Dermis microvascular lymphatic vessel endothelial cell (primary cell): ENCODE measurements at places on chromosomes 16 and 17.

GRCh38 chr17:67865438-67865837 lies 40.1 kb downstream of the BPTF start:
- DNase-seq = no peak

- no peak for DNase-seq
Observed at GRCh38 chr16:8126313-8126712, 464.0 kb downstream of the TMEM114 start.

GRCh38 chr16:68473358-68474070 lies 25.2 kb upstream of the SMPD3 start:
- no peak for DNase-seq

GRCh38 chr17:66466106-66466820 lies 163.8 kb downstream of the PRKCA start:
- DNase-seq = no peak

DNA sequence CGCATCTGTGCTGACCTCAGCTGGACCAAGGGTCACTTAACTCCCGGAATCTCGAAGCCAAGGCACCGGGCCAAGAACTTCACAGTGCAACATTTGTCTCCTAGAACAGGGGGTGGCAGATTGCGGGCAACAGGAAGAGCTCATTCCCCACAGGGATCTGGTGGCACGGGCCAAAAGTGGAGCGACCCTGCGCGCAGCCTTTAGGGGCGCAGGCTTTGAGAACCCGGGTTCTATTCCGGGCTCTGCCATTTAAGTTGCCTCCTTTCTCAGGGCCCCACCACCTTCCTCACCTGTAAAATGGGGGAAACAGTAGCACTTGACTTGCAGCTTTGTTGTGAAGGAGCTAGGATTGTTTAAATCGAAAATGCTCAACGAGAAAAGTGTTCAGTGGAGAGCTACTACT lies 651 bp downstream of the SHMT1 start:
- DNase-seq = peak; percentile 17

GRCh38 chr16:50313596-50314478 lies 47.5 kb downstream of the ADCY7 start:
- DNase-seq = peak; percentile 80

GRCh38 chr16:23496821-23497542 lies 13.3 kb downstream of the GGA2 start:
- peak; percentile 66 for DNase-seq

GRCh38 chr16:79336437-79337229 lies 263.9 kb downstream of the MAF start:
- DNase-seq = no peak

GRCh38 chr16:47470810-47471209 lies 9.7 kb downstream of the PHKB start:
- no peak for DNase-seq

- DNase-seq = no peak
Observed at GRCh38 chr17:33803199-33803685, 451.8 kb upstream of the CCL2 start.

GRCh38 chr17:80025796-80026195 lies 9.9 kb downstream of the TBC1D16 start:
- DNase-seq = no peak

DNA sequence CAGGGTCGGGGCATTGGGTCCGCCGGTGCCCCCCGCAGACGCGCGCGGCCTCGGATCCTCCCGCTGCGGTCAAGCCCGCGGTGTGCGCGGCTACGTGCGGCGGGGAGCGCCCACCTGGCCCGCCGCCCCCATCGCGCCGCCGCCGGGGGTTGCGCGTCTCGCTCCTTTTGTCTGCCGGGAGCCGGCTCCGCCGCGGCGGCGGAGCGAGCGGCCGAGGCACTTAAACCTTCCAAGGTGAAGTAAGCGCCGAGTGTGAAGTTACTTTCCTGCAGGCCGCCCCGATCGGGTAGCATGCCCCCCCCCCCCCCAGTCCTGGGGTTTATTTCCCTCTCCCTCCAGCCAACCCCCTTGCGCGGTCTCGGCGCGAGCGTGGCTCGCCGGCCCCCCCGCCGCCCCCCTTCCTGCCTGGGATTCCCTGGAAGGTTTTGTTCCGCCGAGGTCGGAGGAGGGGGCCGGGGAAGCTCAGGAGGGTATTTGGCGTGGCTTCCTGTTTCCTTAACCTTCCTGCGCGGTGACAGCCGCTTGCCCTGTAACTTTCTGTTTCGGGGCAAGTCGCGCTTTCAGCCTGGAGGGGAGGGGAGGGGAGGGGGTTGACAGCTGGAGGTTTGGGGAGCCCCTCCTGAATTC lies 56.6 kb upstream of the GSE1 start:
- DNase-seq = no peak

DNA sequence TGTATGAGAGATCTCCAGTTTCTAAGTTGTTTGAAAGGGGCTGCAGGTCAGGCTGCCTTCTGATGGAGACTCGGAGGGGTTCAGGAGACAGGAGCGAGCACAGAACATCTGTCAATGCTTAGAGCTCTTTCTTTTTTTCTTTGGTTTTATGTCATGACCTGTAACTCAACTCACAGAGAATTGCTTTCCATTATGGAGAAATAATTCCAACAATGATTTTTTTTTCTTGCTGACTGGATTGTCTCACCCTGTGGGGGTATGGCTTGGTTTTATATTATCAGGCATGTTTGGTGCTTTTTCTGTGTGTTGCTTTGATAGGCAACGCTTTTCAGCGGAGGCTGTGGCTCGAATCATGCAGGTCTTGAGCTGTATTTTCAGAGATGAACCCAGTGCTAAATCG lies 10.7 kb upstream of the KCNJ2 start:
- peak; percentile 43 for DNase-seq

GRCh38 chr16:75861311-75862097 lies 135.2 kb upstream of the CPHXL start:
- DNase-seq = no peak

DNA sequence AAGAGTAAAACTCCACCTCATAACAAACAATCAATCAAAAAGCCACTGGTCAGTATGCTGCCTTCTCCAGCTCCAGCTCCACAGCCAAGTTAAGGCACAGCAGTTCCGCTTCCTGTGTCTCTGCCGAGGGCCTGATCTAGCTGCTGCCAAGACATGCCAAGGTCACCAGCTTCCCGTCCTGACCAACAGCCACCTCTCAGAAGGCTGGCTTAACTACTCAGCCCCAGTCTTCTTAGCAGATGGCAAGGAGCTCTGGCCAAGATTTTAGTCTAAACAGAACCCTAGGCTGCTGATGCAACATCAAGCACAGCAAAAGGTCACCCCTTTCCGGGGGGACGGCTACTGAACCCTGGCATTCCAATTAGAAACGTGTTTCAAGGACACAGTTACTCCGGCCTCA lies 17.7 kb upstream of the MNT start:
- no peak for DNase-seq

- DNase-seq = no peak
Observed at GRCh38 chr16:81606039-81606438, 161.4 kb downstream of the CMIP start.

GRCh38 chr17:17750881-17751280 lies 69.6 kb downstream of the RAI1 start:
- peak; percentile 29 for DNase-seq

- no peak for DNase-seq
Observed at GRCh38 chr16:85553436-85554113, 59.5 kb upstream of the GSE1 start.

GRCh38 chr16:13968835-13969234 lies 48.9 kb downstream of the ERCC4 start:
- DNase-seq = no peak

DNA sequence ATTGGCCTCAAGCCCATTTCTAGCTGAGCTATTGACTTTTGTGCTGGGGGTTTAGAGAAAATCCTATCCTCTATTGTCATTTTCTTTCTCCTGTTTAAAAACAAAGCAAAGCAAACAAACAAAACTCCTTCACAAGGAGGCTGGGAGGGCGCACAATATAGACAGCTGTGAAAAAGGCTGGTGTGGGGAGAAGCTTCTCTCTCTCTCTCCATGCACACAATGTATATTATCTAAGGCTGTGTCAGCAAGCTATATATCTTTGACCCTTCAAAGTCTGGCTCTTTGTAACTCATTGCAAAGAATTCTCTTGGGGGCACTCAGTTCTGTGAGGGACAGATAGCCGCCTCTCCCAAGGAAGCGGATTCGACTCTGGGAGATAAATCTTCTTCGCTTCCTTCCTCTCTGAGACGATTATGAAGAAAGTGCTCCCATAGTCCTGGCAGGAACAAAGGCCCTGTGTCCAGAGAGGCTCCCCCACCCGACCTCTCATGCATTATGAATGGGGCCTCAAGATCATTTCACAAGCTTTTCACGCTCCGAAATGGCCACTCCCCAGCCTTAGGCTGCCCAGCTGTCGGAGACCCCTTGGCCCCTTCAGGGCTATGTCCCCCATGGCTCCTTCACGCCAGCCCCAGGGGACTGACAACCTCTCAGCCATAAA lies 33.2 kb upstream of the MEAK7 start:
- DNase-seq = no peak

DNA sequence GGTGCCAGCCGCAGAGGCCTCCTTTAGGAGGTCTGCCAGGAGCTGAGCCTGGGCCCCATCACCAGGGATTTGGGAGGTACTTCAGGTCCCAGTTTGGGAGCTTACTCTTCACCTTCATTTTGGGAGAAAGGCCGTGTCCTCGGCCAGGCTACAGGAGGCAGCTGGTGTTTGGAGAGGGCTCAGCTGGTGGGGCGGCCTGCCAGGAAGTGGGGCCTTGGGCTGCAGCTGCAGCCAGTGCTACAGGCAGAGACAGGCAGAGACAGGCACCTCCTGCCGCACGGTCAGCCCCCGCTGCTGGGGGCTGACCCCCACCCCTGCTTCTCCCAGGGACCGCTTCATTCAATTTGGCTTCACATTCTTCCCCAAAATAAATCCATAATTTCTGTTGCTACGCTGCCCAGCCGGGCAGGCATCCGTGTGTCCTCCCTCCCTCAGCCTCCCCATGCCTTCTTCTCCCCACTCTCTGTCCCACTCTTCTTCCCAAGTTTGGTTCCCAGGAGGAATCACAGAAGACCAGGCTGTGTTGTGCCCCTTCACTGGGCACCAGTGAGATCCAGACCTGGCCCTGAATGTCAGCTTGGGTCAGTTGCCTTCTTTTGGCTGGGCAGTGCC lies 6.1 kb downstream of the TMEM235 start:
- DNase-seq = no peak

DNA sequence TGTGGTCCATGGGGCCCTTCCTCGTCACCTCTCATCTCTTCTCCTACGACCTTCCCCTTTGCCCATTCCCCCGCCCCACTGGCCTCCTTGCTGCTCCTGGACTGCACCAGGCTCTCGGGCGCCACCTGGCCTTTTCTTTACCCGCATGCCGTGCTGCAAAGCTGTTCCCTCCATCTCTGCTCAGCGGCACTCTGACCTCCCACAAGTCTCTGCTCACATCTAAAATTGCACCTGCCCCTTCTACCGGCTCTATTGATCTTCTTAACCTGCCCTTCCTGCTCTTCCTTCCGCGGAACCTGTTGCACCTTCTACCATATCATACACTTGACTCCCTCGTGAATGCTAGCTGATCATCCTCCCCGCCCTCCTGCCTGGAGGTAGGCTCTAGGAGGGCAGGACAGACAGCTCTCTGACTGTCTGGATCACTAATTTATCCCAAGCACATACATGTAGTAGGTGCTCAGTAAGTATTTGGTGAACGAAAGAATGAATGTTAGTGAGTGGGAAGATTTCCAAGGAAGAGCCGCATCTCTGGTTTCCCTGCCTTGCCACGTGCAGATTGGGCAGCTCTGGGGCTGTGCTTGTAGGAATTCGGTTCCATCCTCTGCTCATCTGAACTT lies 17.3 kb downstream of the DNAH17 start:
- DNase-seq = no peak

- DNase-seq = peak; percentile 72
Observed at GRCh38 chr16:82031116-82032084, 3.7 kb upstream of the HSD17B2 start.

DNA sequence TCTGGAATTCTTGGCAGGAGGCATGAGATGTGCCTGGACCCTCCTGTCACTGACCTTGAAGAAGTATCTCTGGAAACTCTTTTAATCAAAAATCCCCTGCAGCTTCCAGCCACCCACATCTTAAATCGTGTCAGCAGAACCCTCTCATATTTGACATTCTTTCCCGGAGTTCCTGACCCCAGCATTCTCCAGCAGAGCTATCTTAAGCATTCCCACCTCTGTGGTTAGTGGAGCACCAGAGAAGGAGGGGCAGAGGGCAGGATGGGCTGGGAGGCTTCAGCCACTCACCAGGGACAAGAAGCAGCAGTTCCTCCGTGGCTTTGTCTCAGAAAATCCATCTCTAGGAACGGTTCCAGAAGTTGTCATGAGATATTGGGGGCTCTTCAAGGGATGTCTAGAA lies 149.9 kb downstream of the RGS9 start:
- DNase-seq = peak; percentile 18

DNA sequence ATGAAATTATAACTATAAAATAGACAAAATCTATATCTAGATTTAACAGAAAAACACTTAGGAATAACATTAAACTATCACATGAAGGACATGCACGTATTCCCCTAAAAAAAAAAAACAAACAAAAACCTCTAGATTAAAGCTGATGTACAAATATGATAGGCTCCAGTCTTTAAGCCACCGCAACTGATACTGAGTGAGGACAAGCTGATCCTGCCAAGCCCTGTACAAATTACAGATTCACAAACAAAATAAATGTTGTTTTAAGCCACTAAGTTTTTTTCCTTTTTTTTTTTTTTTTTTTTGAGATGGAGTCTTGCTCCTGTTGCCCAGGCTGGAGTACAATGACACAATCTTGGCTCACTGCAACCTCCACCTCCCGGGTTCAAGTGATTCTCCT lies 35.3 kb downstream of the SMURF2 start:
- DNase-seq = no peak

DNA sequence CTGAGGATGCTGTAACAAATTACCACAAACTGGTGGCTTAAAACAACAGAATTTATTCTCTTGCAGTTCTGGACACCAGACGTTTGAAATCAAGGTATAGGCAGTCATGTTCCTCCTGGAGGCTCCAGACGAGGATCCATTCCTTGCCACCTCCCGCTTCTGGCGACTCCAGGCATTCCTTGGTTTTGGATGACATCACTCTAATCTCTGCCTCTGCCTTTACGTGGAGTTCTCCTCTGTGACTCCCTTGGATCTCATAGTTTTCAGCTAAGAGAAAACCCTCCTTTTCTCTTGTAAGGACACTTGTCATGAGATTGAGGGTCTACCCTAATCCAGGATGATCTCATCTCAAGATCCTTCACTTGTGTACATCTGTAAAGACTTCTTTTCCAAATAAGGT lies 31.4 kb upstream of the HS3ST3B1 start:
- DNase-seq = no peak

- peak; percentile 61 for DNase-seq
Observed at GRCh38 chr17:58710948-58711552, 18.6 kb downstream of the RAD51C start.

DNA sequence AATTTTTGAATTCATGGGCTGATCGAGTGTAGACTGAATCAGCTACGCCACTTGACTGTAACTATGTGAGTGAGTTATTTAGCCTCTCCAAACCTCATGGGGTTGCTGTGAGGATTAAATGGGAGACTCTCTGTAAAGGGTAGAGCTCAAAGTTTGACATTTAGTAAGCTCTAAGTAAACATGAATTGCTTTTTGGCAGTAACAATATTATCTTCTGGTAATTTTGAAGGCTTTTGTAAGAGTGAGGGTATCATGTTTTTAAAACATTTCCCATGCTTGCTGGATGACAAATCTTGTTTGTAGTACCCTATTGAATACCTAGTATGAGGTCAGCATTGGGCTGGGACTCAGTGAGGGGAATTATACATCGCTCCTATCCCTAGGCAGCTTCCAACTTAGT lies 35.3 kb downstream of the MRTFB start:
- no peak for DNase-seq
